ENCODE measurements at places on chromosomes 16 and 17. TPM values are rescaled to one million over a fixed set of nuclear protein-coding genes. Genes with fewer than 3 reads are reported as not detected.

Gene MAPK8IP3
- 74.8 TPM for total RNA-seq

Gene COG1
- 31.5 TPM for total RNA-seq

Gene CDK5R1
- 12.0 TPM for total RNA-seq

Gene KIF19
- total RNA-seq: 0.14 TPM

Gene NT5M
- total RNA-seq: 8.1 TPM

Gene KRTAP1-5
- total RNA-seq: not detected

- no peaks in the 10 kb centered on the region for H3K27me3 ChIP-seq
- no peak overlapping the region for H3K4me3 ChIP-seq
- no peak overlapping the region for H3K27ac ChIP-seq
- H3K4me1 ChIP-seq: peaks cover 19% of the 10 kb centered on the region
- DNase-seq: no peak
Observed at GRCh38 chr17:545156-545555, 169.5 kb downstream of the VPS53 start.

- H3K27me3 ChIP-seq: no peaks in the 10 kb centered on the region
- no peak overlapping the region for H3K27ac ChIP-seq
- peaks cover 18% of the 10 kb centered on the region for H3K36me3 ChIP-seq
- no peaks in the 10 kb centered on the region for H3K4me1 ChIP-seq
- no peak overlapping the region for H3K4me3 ChIP-seq
- DNase-seq: no peak
Observed at GRCh38 chr17:64177311-64178010, 47.5 kb upstream of the ERN1 start.

DNA sequence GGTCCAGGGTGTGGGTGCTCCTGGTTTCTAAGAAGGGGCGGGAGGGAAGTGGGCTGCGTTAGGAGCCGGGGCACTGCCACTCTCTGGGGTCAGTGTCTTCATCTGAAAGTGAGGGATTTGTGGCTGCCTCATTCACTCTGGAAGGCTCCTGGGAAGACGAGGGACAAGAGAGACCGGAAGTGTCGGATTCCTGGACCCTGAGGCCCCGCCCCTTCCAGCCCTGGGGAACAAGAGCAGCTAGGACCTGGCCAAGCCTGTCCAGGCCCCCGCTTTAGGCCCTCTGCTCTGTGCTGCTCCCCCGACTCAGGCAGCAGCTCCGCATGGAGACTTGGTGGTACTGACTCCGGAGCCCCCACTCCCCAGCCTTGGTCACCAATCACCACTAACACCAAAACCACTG is 6.5 kb downstream of the LGALS3BP start:
- H3K4me3 ChIP-seq: no peak overlapping the region
- no peak for DNase-seq
- H3K4me1 ChIP-seq: peaks cover 10% of the 10 kb centered on the region
- no peaks in the 10 kb centered on the region for H3K27me3 ChIP-seq

GRCh38 chr16:29139261-29139802 is 154.5 kb downstream of the LAT start:
- H3K27ac ChIP-seq: no peak overlapping the region
- no peaks in the 10 kb centered on the region for H3K27me3 ChIP-seq
- H3K4me3 ChIP-seq: no peak overlapping the region
- H3K36me3 ChIP-seq: peaks cover 8% of the 10 kb centered on the region
- peaks cover 3% of the 10 kb centered on the region for H3K4me1 ChIP-seq

- no peak overlapping the region for H3K27ac ChIP-seq
- H3K4me1 ChIP-seq: no peaks in the 10 kb centered on the region
- no peak for DNase-seq
- no peak overlapping the region for H3K4me3 ChIP-seq
- H3K36me3 ChIP-seq: no peaks in the 10 kb centered on the region
Observed at GRCh38 chr16:49603956-49604355, 230.4 kb downstream of the C16orf78 start.

- peaks cover 45% of the 10 kb centered on the region for H3K4me1 ChIP-seq
- H3K36me3 ChIP-seq: peaks cover 30% of the 10 kb centered on the region
Observed at GRCh38 chr16:67169642-67170167, 633 bp upstream of the NOL3 start.

GRCh38 chr17:80647746-80648145 is 103.1 kb downstream of the RPTOR start:
- no peak overlapping the region for H3K4me3 ChIP-seq
- peaks cover 47% of the 10 kb centered on the region for H3K36me3 ChIP-seq
- peaks cover 76% of the 10 kb centered on the region for H3K4me1 ChIP-seq
- H3K27ac ChIP-seq: peak overlapping the region; percentile 67
- H3K27me3 ChIP-seq: no peaks in the 10 kb centered on the region

GRCh38 chr16:27792486-27793248 is 242.7 kb downstream of the KATNIP start:
- no peak for DNase-seq
- H3K36me3 ChIP-seq: no peaks in the 10 kb centered on the region
- no peaks in the 10 kb centered on the region for H3K4me1 ChIP-seq
- no peaks in the 10 kb centered on the region for H3K27me3 ChIP-seq
- no peak overlapping the region for H3K27ac ChIP-seq

GRCh38 chr16:25007284-25007984 is 7.7 kb downstream of the ARHGAP17 start:
- no peak overlapping the region for H3K27ac ChIP-seq
- H3K4me3 ChIP-seq: no peak overlapping the region
- H3K36me3 ChIP-seq: peaks cover 36% of the 10 kb centered on the region

GRCh38 chr17:30924341-30924740 is 2.6 kb downstream of the ADAP2 start:
- H3K27me3 ChIP-seq: peaks cover 48% of the 10 kb centered on the region
- DNase-seq: no peak
- H3K27ac ChIP-seq: no peak overlapping the region
- H3K4me1 ChIP-seq: peaks cover 8% of the 10 kb centered on the region
- H3K4me3 ChIP-seq: no peak overlapping the region

DNA sequence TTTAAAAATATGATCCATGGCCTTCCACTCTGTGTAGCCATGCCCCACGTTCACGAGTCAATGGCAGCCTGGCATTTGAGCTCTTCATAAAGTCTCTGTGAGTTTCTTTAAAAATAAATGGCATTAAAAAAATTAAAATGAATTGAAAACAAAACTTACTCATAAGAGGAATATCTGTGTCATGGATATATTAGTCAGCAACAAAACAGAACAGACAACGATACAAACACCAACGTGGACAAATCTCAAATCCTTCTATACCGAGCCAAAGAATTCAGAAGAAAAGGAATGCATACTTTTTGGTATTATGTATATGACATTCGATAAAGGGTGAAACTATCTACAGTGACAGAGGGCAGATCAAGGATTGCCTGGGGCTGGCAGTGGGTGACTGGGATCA is 8.2 kb upstream of the CMIP start:
- peaks cover 30% of the 10 kb centered on the region for H3K27me3 ChIP-seq
- no peak for DNase-seq
- H3K4me1 ChIP-seq: peaks cover 9% of the 10 kb centered on the region
- H3K27ac ChIP-seq: no peak overlapping the region
- no peak overlapping the region for H3K4me3 ChIP-seq

- H3K27me3 ChIP-seq: no peaks in the 10 kb centered on the region
- no peak overlapping the region for H3K4me3 ChIP-seq
- no peak for DNase-seq
- no peak overlapping the region for H3K27ac ChIP-seq
- H3K4me1 ChIP-seq: peaks cover 34% of the 10 kb centered on the region
Observed at GRCh38 chr17:80843741-80844156, 147.9 kb upstream of the CHMP6 start.

- no peak for DNase-seq
- H3K36me3 ChIP-seq: peaks cover 85% of the 10 kb centered on the region
- no peak overlapping the region for H3K4me3 ChIP-seq
- no peaks in the 10 kb centered on the region for H3K27me3 ChIP-seq
- H3K27ac ChIP-seq: no peak overlapping the region
- H3K4me1 ChIP-seq: peaks cover 35% of the 10 kb centered on the region
Observed at GRCh38 chr17:76561799-76562268, 22.0 kb downstream of the PRCD start.

GRCh38 chr17:48825446-48826381 is 5.1 kb upstream of the CALCOCO2 start:
- no peak for DNase-seq
- peaks cover 21% of the 10 kb centered on the region for H3K27me3 ChIP-seq
- no peak overlapping the region for H3K27ac ChIP-seq
- H3K36me3 ChIP-seq: no peaks in the 10 kb centered on the region

DNA sequence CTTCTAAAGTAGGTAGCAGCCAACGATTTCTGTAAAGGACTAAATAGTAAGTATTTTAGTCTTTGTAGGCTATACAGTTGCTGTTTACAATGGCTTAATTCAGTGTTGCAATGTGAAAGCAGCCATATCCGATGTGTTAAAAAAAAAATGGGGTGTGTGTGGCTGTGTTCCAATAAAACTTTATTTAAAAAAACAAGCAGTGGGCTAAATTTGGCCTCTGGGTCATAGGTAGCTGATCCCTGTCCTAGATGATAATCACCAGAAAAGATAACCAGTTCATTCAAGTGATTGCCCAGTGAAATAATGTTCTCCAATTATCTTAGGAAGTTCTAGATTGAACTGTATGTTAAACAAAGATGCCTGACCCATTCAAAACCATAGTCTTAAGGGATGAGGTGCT is 124.3 kb downstream of the MAP2K6 start:
- peaks cover 8% of the 10 kb centered on the region for H3K36me3 ChIP-seq
- no peak overlapping the region for H3K27ac ChIP-seq
- H3K4me3 ChIP-seq: no peak overlapping the region
- no peak for DNase-seq
- H3K4me1 ChIP-seq: peaks cover 8% of the 10 kb centered on the region

GRCh38 chr16:12752159-12752558 is 51.5 kb downstream of the CPPED1 start:
- H3K27me3 ChIP-seq: no peaks in the 10 kb centered on the region
- peaks cover 39% of the 10 kb centered on the region for H3K4me1 ChIP-seq
- DNase-seq: no peak
- no peak overlapping the region for H3K4me3 ChIP-seq
- peaks cover 22% of the 10 kb centered on the region for H3K36me3 ChIP-seq

GRCh38 chr16:68313116-68313515 is 2.3 kb downstream of the PRMT7 start:
- H3K36me3 ChIP-seq: peaks cover 37% of the 10 kb centered on the region
- DNase-seq: no peak
- no peak overlapping the region for H3K27ac ChIP-seq
- H3K4me3 ChIP-seq: no peak overlapping the region
- H3K27me3 ChIP-seq: no peaks in the 10 kb centered on the region

DNA sequence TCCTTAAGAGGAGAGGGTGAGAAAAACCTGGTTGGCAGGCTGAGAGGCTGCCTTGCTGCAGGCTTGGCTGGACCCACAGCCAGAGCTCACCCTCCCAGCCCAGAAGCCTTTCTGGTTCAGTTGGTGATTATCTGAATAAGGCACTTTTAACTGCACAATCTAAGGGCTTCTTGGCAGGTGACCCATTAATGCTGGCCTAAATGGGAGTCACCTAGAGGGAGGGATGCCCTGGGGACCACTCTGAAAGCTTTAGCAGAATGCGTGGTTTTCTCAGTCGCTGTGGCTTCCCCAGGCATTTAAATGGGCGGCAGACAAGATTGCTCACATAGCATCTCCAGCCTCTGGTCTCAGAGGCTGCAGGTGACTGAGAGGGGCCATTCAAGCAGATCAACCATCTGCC is 33.2 kb upstream of the SHISA9 start:
- no peak overlapping the region for H3K4me3 ChIP-seq
- no peak overlapping the region for H3K27ac ChIP-seq
- no peak for DNase-seq
- no peaks in the 10 kb centered on the region for H3K4me1 ChIP-seq
- H3K36me3 ChIP-seq: no peaks in the 10 kb centered on the region

DNA sequence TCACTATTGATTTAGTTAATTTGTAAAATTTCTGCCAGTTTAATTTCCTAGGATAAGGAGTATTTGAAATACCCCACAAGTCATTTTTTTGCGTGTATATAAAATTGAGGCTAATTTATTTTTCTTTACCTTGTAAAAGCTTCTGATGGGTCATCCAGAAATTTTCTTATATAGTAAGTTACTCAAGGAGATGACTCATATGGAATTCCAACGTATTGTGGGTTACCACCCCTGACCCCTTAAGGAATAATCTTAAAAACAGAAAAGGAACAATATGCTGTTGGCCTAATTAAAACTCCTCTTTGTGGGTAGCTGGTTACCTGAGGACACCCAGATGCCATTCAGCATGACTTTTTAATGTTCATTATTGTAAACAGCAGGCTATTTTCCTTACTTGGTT is 13.6 kb downstream of the HEATR6 start:
- H3K4me3 ChIP-seq: no peak overlapping the region
- no peaks in the 10 kb centered on the region for H3K4me1 ChIP-seq
- H3K36me3 ChIP-seq: peaks cover 73% of the 10 kb centered on the region
- DNase-seq: no peak

DNA sequence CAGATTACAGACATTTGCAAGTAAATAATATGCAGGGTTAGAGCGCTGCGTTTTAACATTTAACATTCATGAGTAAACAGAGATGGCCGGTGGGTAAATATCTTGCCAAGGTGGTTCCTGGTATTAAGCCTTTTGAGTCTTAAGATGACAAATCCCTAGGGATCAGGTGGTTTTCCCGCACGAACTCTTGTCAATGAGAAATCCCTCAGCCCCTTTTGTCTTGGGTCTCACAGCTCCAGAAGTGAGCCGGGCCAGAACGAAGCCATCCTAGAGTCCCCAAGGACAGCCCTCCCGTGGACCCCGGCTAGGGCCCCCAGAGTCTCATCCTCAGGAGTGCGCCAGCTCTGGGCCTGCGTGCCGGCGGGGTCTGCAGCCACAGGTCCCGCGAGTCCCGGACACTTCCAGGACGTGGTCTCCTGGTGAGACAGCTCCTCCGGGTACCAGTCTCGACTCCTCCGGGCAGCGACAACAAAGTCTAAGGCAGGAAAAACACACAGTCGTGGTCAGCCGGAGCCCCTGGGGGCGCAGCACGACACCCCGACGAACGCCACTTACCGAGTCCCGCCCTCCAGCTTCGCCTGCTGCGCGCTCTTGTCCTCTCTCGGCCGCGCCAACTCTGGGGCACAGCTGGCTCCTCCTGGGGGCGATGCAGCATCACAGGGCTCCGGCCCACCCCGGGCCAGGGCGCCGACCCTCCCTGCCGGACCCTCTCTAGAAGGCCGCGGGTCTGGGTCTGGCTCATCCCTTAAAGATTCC is 13.3 kb downstream of the MIS12 start:
- peak overlapping the region; percentile 90 for H3K4me3 ChIP-seq
- no peak for DNase-seq
- H3K4me1 ChIP-seq: peaks cover 6% of the 10 kb centered on the region
- peaks cover 5% of the 10 kb centered on the region for H3K27me3 ChIP-seq
- peaks cover 18% of the 10 kb centered on the region for H3K36me3 ChIP-seq

GRCh38 chr16:23847948-23848347 is 12.2 kb downstream of the PRKCB start:
- DNase-seq: peak; percentile 34
- peak overlapping the region; percentile 79 for H3K27ac ChIP-seq

GRCh38 chr16:24544640-24545039 is 5.3 kb downstream of the RBBP6 start:
- no peaks in the 10 kb centered on the region for H3K27me3 ChIP-seq
- H3K4me3 ChIP-seq: peak overlapping the region; percentile 42
- peaks cover 53% of the 10 kb centered on the region for H3K4me1 ChIP-seq
- H3K27ac ChIP-seq: peak overlapping the region; percentile 6
- DNase-seq: no peak
